ENCODE measurements at places on chromosomes 13 and 19.

DNA sequence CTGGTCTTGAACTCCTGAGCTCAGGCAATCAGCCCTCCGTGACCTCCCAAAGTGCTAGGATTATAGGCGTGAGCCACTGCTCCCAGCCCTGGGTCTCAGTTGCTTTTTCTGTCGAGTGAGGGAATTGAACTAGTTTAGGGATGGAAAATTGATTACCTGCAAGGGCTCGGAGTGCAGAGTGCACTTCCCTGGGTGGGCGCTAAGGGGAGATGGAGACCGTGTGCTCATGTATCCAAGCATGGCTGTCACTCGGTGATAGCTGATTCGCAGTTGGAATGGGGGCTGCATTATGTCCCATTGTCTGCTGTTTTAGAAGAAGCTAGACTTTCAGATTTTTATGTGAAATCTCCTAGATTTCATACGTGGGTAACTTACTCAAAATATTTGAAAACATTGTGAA is 139.9 kb upstream of the RFC3 start:
- no peak for ATAC-seq

DNA sequence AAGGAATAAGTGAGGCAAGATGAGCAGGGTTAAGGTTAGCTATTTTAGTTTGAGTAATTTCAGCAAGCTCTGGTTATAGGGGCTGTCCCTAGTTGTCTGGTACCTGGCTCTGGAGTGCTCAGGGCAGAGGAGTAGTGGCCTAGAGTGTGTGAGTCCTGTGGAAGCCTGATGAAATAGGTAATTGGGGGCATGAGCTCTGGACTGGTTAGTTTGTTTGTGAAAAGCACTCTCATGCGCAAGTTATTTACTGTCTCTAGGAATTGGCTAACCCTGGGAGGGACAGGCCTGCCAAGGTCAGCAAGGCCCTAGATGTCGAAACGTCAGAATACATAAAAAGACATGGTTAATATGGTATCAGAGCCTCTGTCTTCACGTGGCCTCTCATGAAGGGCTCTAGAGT is 900.1 kb downstream of the PCDH17 start:
- no peak for ATAC-seq

- no peak for ATAC-seq
Measured at GRCh38 chr19:49155820-49156346, 687 bp upstream of the HRC start.

DNA sequence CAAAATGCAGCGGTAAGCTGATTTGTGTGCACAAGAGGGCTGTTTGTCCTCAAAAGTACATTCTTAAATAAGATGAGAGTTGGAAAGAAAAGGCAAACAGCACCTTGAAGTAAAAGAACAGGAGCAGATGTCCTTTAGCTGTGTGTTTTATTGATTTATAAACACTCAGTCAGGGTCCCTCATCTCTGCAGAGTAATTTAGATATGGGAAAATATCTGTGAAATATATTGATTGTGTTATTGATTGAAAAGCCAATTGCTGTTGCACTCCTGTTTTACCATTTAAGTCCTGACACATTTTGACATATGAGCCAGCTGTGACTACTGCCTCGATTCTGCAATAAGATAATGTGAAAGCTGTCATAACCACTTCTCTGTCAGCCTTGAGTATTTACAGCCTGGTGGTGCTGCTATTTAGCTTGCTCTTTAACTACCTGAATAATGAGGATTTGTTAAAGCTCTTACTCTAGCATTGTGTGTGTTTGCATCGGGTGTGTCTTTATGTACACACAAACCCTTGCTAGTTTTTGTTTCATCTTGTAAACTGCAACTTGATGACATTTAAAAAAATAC is 550.1 kb downstream of the DACH1 start:
- peak; percentile 84 for ATAC-seq

GRCh38 chr13:39159393-39159792 is 121.1 kb downstream of the NHLRC3 start:
- ATAC-seq = peak; percentile 59

DNA sequence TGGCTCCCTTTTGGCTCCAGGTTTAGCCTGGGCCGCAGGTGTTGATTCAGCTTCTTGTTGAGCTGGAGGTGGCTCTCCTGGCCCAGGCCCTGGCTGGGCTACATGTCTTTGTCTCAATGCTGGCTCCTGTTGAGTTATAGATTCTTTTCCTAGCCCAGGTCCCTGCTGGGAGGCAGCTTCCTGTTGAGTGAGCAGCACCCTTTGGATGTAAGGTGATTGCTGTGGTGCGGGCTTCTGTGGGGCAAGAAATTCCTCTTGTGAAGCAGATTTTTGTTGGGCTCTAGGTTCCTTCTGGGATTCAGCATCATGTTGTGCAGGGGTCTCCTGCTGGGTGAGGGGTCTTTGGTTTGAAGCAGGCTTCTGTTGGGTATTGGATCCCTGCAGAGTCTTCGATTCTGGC is 545 bp downstream of the LIPE start:
- no peak for ATAC-seq

DNA sequence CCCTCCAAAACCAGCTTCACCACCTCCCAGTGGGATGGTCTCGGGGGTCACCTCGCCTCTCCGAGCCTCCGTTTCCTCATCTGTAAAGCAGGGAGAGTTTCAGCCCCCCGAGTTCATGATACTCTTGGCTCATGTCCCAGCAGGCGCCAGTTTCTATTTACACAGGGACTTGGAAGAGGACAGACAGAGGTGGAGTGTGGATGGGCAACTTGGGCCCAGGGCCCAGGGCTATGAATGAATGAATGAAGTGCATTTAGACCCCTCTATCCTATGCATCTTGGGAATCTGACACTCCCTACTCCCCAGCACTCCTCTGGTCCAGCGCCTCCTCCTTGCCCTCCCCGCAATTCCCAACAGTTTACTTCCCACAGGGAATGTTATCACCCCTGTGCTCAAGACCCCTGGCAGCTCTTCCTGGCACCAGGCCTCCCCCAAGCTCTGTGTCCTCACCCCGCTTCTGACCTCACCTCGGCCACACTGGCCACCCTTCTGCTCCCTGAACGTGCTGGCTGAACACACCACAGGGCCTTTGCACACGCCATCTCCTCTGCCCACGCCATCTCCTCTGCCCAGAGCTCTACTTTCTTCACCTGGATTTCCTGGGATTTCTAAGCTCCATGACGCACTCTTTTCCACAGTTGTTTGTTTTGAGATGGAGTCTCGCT is 4.9 kb upstream of the C2CD4C start:
- no peak for ATAC-seq
